ENCODE measurements at places on chromosomes 16 and 17.

DNA sequence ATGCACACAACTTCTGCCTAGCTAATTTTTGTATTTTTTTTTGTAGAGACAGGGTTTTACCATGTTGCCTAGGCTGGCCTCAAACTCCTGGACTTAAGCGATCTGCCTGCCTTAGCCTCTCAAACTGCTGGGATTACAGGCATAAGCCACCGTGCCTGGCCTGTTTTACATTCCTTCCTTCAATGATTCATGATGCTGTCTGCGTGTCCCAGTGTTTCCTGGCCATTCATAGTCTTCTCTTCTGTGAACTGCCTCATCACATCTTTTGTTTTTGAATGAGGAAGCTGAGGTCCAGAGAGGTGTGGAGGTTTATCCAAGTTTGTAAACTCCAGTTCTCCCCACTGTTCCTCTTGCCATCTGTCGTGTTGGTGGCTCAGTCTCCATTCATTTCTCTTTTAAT, 64.5 kb upstream of the MED9 start:
- DNase-seq, result no peak

- DNase-seq, result no peak
These were observed 911.6 kb downstream of the KCNJ2 start for GRCh38 chr17:71080937-71081336.

- DNase-seq, result no peak
These were observed 59.6 kb downstream of the SOCS1 start for GRCh38 chr16:11196286-11196828.

GRCh38 chr17:64091116-64091515, 38.8 kb downstream of the ERN1 start:
- DNase-seq, result no peak

GRCh38 chr16:8847145-8847544, 21.7 kb downstream of the CARHSP1 start:
- no peak for DNase-seq

- no peak for DNase-seq
These were observed 32.8 kb downstream of the NETO2 start for GRCh38 chr16:47110939-47111338.

GRCh38 chr16:29862383-29862883, 593 bp downstream of the CDIPT start:
- DNase-seq, result no peak

GRCh38 chr17:48024149-48025039, 13.2 kb downstream of the COPZ2 start:
- peak; percentile 26 for DNase-seq

DNA sequence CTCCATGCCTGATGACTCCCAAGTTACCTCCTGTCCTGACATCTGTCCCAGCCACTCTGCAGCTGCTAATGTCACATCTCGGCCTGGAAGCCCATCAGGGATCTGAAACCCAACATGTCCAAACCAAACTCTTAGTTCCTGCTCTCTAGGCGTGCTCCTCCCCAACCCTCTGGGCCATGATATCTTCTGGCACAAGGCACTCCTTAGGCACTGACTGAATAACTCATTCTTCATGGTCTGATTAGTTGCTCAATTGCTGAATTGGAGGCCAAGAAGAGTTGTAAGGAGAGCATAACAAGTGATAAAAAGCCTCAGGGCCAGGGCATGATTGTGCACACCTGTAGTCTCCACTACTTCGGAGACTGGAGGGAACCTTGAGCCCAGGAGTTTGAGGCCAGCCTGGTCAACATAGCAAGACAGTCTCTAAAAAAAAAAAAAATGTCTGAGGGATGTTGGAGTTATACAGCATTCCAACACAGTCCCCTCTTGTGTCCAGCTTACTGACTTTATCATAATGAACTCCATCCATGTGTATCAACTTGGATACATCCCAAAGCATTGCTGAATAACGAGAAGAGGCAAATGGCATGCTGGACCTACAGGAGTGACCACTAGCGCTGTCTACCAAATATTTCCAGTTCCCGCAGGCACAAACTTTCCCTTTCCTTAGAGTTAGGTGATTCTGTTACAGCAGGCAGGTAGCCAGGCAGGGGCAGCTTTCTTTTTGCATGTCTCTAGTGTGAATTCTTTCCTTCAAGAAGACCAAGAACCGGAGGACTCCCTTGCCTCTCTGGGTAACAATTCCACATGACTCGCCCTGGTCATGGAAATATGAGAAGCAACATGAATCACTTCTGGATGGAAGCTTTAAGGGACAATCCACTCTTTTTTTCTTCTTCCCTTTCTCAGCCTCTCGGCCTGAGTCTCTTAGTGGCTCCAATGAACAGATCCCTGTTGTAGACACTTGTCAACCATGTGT, 18.1 kb upstream of the SHCBP1 start:
- no peak for DNase-seq

GRCh38 chr17:74478420-74479100, 12.1 kb downstream of the CD300A start:
- no peak for DNase-seq

- no peak for DNase-seq
These were observed 208.7 kb downstream of the PRKCA start for GRCh38 chr17:66511135-66511534.

- DNase-seq, result no peak
These were observed 1.6 kb downstream of the CA4 start for GRCh38 chr17:60151355-60151754.

- DNase-seq, result no peak
These were observed 9.5 kb upstream of the MRC2 start for GRCh38 chr17:62617894-62618472.

- peak; percentile 98 for DNase-seq
These were observed 21.7 kb downstream of the ACSF3 start for GRCh38 chr16:89115216-89115861.

GRCh38 chr16:55384288-55385247, 60.6 kb downstream of the IRX6 start:
- DNase-seq, result no peak

DNA sequence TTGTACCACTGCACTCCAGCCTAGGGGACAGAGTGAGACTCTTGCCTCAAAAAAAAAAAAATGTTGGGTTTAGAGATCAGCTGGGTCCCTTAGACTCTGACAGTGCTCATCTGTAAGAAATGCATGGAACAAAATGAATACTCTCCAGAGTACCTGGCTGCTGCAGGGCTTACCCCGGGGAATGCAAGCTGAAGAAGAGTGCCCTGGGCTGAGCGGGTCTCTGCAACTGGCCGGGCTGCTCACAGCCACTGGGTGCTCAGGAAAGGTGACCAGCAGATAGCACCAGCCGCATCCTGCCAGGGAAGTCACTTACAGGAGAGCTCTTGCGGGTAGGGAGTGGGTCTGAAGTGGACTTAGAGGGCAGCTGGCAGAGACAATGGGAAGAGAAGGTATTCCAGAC, 82.1 kb downstream of the GAS7 start:
- DNase-seq, result no peak

GRCh38 chr17:71527311-71527710, 593.5 kb upstream of the SOX9 start:
- no peak for DNase-seq

- no peak for DNase-seq
These were observed 40.2 kb downstream of the C16orf87 start for GRCh38 chr16:46790599-46791270.

GRCh38 chr16:10678655-10679054, 16.1 kb downstream of the TEKT5 start:
- DNase-seq, result no peak

Data from T-helper 2 cell (primary cell).